ENCODE measurements at places on chromosomes 6 and 20.

- no peak for DNase-seq
Observed at GRCh38 chr6:66897576-66897975, 1190.5 kb upstream of the EYS start.

DNA sequence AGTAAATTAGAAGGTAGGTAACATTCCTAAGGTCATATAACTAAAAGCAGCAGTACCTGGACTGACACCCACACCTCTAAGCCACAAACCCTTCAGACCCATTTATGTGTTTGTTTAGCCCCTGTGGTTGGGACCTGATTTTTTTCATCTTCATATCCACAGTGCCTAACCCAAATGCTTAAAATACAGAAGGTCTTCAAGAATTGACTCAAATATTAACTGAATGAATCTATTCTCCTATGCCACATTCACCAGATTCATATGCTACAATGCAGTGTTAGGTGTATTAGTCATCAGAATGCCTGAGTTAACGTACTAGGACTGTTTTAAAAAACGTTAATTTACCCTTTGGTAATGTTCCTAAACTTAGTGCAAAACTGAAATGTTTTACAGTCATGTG lies 124.8 kb downstream of the AHI1 start:
- DNase-seq, result no peak

- DNase-seq, result no peak
Observed at GRCh38 chr6:70221025-70221714, 81.7 kb downstream of the COL9A1 start.

DNA sequence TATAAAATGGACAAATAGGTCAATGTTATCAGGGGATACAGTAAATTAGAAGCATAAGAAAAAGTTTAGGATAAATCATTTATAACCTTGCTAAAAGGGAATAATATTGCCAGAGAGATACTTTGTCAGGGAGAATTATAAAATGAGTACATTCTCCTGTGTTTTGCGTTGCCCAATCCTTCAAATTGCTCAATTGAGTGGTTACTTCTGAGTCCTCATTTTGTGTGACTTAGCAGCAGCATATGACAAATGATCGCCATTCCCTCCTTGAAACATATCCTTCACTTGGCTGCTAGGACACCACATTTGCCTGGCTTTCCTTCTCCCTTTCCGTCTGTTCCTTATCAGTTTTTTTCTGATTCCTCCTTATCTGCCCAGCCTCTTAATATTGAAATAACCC lies 106.7 kb upstream of the FLRT3 start:
- DNase-seq, result no peak

DNA sequence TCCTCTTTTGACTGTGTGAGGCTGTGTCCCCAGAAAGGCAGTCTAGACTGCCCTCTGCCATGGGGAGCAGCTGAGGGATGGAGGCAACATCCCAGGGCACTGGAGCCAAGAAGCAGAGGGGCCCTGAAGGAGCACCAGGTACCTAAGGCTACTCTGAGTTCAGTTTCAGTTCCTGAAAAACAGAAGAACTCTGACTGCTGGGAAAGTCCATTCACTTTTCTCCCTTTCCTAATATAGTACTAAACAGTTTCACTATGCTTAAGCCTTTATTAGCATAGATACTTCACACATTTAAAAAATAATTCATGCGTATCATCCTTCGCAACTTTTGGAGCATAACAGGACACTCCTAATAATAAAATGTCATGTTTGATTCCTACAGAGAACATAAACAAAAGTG lies 130.0 kb downstream of the FOXC1 start:
- no peak for DNase-seq

GRCh38 chr6:165439928-165440554 lies 130.6 kb upstream of the C6orf118 start:
- no peak for DNase-seq

- no peak for DNase-seq
Observed at GRCh38 chr6:43242908-43243663, at the start of gene TTBK1. Gene TTBK1 (plus strand): TSS chr6:43243481. CDS start chr6:43246661, 3,180 bp downstream.

GRCh38 chr20:23229989-23230388 lies 120.6 kb upstream of the NXT1 start:
- DNase-seq, result no peak

- DNase-seq, result no peak
Observed at GRCh38 chr6:8860671-8861070, 425.3 kb upstream of the SLC35B3 start.

DNA sequence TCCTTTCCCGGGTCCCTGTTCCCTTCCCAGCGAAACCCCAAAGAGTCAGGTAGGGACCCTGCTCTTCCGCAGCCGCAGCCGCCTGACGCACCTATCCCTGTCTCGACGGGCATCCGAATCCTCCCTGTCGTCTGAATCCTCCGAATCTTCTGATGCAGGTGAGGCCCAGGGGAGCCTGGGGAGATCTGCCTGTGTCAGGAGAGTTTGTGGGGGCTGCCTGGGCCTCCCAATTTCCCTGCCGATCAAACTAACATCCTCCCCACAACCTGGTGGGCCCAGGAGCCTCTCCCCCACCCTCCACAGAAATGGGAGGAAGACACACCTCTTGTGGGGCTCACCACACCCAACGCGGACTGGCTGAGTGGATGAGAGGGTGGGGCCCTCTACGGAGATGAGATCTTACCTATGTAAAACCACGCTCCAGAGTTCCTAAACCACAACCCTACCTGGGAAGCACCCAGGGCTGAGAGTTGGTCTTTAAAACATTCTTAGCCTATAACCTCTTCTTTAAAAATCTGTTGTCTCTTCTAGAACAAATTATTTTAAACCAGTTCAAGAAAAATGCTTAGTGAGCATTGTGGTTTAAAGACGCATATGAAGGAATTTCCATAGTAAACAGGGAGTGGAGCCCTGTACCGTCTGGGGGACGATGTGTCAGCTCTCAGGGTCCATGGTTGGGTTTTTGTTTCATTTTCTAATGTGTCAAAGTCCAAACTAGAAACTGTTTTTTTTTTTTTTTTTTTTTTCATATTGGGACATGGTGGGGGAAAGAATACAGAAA lies 1.7 kb downstream of the CDC25B start:
- no peak for DNase-seq

- DNase-seq, result peak; percentile 7
Observed at GRCh38 chr20:61886721-61887595, 178.7 kb downstream of the TAF4 start.

GRCh38 chr20:5282561-5282960 lies 34.2 kb downstream of the PROKR2 start:
- no peak for DNase-seq

- no peak for DNase-seq
Observed at GRCh38 chr6:44733126-44733525, 345.6 kb downstream of the CDC5L start.

- DNase-seq, result no peak
Observed at GRCh38 chr6:30258204-30258603, 45.0 kb upstream of the TRIM26 start.

GRCh38 chr20:47843886-47844567 lies 58.7 kb upstream of the SULF2 start:
- no peak for DNase-seq

- DNase-seq, result no peak
Observed at GRCh38 chr6:45047573-45047972, 280.6 kb upstream of the RUNX2 start.

DNA sequence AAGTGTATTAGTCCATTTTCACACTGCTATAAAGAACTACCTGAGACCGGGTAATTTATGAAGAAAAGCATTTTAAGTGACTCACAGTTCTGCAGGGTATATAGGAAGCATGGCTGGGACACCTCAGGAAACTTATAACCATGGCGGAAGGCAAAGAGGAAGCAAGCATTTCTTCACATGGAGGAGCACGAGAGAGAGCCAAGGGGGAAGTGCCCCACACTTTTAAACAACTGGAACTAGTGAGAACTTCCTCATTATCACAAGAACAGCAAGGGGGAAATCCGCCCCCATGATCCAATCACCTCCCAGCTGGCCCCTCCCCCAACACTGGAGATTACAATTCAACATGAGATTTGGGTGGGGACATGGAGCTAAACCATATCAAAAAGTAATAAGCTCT lies 28.3 kb upstream of the B3GAT2 start:
- DNase-seq, result no peak

- DNase-seq, result no peak
Observed at GRCh38 chr6:117072134-117072533, 193.2 kb upstream of the VGLL2 start.

GRCh38 chr6:138406443-138406842 lies 2.4 kb downstream of the HEBP2 start:
- DNase-seq, result no peak

DNA sequence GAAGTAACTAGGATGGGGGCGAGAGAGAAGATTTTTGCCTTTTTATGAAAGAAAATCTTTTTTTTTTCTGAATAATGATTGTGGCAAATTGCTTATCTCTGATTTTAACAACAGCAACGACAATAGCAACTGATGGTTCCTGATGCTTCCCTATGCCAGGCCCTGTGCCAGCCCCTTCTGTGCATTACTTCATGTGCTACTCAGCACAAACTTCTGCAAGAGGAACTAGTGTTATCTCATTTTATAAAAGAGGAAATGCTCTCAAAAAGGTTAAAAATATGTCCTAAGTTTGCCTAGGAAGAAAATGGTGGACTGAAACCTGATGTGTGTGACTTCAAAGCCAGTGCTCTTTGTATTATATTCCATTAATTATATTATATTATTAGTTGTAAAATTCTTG lies 74.0 kb upstream of the RALGAPA2 start:
- no peak for DNase-seq

- DNase-seq, result no peak
Observed at GRCh38 chr6:17352302-17352701, 41.1 kb upstream of the CAP2 start.

GRCh38 chr6:501891-502601 lies 110.5 kb downstream of the IRF4 start:
- DNase-seq, result peak; percentile 52

- no peak for DNase-seq
Observed at GRCh38 chr6:53436526-53437303, 88.0 kb upstream of the ELOVL5 start.

GRCh38 chr6:56744528-56744927 lies 101.8 kb upstream of the DST start:
- no peak for DNase-seq

GRCh38 chr20:12598894-12599293 lies 409.9 kb upstream of the SPTLC3 start:
- DNase-seq, result no peak

DNA sequence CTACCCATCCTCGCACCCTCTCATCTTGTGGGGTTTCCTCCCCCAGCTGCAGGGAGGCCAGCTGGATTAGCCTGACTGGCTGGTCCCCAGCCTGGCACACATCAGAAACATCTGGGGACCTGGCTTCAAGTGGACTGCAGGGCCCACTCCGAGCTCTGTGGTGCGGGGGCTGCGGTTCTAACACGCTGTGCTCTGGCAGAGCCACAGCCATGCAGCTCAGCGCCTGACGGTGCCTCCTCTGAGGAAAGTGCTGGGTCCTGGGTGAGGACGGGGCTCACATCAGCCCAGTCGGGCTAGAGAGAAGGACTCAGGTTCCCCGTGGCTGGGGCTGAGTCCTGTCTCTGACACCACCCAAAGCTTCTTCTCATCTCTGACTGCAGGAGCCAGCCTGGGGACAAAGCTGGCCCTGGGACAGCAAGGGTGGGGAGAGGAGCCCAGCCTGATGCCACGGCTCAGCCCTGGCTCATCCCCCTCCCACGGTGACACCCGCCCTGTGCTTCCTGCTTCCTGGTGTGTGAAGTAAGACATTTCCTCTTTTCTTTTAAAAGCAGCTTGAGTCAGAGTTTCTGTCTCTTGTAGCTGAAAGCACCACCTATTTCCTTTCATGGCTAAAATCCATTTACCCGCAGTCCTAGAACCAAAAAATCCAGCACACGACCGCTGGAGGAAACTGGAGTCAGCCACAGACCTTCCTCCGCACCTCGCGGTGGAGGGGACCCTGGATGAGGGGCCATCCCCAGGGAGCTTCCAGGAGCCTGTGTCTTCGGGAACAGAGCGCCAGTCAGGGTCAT lies 127.4 kb upstream of the AFDN start:
- peak; percentile 8 for DNase-seq

GRCh38 chr6:53924277-53924676 lies 129.5 kb downstream of the LRRC1 start:
- DNase-seq, result no peak

- DNase-seq, result no peak
Observed at GRCh38 chr6:80468398-80468797, 361.9 kb downstream of the BCKDHB start.

GRCh38 chr6:28658475-28659249 lies 133.0 kb downstream of the GPX5 start:
- no peak for DNase-seq

GRCh38 chr6:37514837-37515236 lies 15.1 kb upstream of the CCDC167 start:
- DNase-seq, result no peak

GRCh38 chr20:10646886-10647420 lies 26.8 kb downstream of the JAG1 start:
- no peak for DNase-seq

DNA sequence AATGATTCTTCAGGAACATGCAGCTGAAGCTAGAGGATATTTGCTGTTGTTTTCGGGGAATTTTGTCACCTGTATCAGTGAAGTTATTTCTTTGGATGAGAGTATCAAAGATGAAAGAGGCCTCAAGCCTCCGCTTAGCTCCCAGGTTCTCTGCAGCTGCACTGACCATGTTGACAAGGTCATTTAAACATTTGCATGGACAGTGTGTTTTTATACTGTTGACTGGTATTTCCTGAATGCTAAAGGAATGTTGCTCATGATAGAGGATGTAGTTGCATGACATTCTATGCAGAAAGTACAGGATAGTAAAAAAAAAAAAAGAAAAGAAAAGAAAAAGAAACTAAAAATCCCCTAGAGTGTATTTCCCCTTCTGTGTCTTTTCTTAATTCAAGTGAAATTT lies 165.6 kb upstream of the LAMP5 start:
- no peak for DNase-seq

- DNase-seq, result no peak
Observed at GRCh38 chr6:37851997-37852524, 32.5 kb downstream of the ZFAND3 start.

- DNase-seq, result no peak
Observed at GRCh38 chr6:11702500-11703130, 76.0 kb downstream of the ADTRP start.

DNA sequence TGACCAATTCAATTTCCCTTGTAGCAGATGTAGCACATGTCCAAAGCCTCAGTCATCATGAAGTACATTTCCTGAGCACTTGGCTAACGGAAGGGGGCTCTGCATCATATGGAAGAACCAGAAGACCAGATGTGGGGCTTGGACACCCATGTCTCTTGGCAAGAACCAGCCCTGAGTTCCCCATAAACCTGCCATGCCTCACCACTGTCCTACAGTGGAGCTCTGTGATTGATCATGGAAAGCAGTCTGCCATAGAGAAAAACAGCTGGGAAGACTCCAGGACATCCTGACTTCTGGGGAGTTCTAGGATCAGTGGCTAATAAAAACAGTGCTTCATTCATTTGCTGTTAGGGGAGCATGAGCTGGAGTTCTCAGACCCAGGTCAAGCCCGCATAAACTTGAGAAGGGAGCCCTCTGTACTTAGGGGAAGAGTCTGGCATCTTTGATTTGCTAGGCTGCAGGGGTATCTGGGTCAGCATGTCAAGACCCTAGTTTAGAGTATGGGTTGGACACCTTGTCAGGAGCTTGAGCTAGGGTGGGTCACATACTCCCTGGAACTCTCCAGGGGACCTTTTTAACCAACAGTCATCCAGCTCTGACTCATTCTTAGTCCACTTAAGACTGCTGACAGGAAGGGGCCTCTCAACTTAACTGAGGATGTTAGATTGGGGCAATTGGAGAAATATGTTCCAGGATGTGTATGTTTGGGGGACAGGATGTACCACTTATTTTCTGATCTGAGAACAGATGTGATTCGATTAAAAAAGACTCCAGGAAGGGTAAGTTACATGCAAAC lies 26.3 kb upstream of the TRAM2 start:
- no peak for DNase-seq

Data from activated CD4-positive, alpha-beta T cell treated with anti-CD3 and anti-CD28 coated beads for 24 hours (primary cell).